ENCODE measurements at places on chromosomes 4 and X.

DNA sequence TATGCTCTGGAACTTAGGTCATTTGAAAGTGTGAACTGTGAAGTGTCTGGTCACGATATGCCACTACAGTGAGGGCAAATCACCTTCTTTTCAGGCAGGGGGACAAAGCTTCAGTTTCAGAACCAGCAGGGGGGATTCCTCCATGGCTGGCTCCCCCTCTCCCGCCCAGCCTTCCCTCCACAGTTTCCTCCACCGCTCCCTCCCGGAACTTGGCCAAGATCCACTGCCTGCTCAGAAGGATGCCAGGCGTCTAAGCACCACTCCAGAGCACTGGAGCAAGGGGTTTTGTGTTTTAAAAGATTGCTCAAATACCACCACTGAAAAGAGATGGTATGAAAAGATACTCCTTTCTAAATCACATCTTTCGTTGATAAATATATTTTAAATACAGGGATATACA, 126.9 kb downstream of the ELOVL6 start:
- no peak for DNase-seq

- no peak for DNase-seq
These were observed 1.9 kb upstream of the TMSB4X start for GRCh38 chrX:12972878-12973560.

DNA sequence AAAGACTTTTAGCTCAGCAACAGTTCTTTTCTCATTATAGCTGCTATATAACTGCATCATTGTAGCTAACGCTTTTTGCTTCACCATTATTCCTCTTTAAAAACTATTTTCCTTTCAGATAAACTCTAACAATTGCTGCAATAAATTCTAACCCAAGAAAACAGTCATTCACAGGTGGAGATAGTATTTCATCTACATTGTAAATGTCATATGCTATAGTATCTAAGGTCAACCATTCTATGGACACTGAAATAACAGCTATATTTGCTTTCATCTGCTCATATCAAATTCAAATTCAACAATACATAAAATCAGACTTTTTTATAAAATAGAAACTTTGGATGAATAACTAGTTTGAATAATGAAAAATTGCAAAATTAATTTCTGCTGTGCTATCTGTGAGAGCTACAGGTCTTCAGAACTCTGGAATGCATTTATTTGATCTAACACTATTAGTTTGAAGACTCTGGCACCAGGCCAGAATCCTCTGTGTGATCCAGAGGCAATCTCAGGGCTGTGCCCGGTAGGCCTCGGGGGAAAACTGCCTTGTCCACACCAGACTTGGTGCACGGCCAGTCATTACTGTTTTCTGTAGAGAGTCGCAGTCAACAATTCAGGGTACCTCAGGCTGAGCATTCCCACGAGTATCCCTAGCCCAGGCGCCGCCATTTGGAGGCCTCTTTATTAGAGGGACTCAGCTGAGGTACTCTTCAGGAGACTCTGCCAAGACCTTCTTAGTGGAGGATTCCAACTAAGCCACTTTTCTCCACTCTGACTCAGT, 332.4 kb downstream of the SLC7A11 start:
- no peak for DNase-seq

- no peak for DNase-seq
These were observed 37.6 kb upstream of the GLRA2 start for GRCh38 chrX:14491689-14492088.

DNA sequence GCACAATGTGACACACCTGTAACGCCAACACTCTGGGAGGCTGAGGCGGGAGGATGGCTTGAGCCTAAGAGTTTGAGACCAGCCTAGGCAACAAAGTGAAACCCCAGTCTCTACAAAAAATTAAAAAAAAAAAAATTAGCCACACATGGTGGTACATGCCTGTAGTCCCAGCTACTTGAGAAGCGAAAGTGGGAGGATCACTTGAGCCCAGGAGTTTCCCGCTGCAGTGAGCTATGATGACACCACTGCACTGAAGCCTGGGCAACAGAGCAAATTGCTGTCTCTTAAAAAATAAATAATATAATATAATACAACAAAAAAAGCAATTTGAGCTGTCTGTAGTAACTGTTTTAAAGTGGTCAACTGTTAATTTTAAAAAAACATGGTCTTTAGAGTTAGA, 13.2 kb downstream of the SPOCK3 start:
- DNase-seq, result no peak

- DNase-seq, result no peak
These were observed 176.6 kb upstream of the CENPE start for GRCh38 chr4:103374758-103375157.
